ENCODE measurements at places on chromosomes 1 and 21.

DNA sequence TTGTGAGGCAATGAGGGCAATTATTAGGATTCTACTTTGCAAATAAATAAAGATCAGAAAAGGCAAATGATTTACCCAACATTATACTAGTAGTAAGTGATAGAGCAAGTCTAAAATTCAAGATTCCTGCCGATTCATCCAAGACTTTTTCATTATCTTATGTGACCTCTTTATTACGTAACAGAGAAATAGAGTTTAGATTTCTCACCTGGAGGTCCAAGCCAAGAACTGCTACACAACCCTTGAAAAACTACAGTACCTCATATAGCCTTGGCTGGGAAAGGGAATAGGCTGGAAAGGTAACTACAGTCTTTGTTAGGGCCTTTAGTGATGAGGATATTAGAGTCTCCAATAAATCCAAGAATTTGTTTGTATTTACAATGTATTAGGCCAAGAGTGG lies 13.3 kb downstream of the EEIG2 start:
- no peak for DNase-seq

- peak; percentile 68 for DNase-seq
Observed at GRCh38 chr1:229271448-229272159, 693 bp downstream of the RAB4A start.

DNA sequence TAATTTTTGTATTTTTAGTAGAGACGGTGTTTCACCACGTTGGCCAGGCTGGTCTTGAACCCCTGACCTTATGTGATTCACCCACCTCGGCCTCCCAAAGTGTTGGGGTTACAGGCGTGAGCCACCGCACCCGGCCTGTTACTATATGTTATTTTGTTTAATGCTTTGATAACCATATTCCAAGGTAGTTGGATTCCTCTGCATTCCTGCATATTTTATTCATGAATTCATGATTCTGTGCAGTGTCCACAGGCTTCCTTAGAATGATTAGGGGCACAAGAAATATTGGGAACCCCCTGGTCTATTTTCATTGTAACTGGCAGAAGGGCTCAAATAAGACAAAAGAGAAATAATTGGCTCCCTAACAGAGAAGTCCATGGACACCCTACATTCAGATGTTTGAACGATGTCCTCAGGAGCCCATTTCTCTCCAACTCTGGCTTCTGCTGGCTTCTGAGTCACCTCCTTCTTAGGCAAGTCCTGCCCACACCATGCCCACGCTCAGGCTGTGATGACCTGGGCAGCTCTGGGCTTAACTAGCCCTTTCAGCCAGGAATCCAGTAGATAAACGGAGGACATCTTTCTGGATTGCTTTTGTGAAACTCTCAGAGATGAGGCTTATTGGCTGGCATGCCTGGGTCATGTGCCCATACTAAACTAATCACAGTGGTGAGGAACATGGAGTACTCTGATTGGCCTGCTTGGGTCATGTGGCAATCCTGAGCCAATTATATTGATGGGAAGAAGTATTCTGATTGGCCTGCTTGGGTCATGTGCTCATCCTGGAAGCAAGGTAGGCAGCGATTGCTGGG lies 32.6 kb downstream of the TNFRSF8 start:
- DNase-seq = no peak

DNA sequence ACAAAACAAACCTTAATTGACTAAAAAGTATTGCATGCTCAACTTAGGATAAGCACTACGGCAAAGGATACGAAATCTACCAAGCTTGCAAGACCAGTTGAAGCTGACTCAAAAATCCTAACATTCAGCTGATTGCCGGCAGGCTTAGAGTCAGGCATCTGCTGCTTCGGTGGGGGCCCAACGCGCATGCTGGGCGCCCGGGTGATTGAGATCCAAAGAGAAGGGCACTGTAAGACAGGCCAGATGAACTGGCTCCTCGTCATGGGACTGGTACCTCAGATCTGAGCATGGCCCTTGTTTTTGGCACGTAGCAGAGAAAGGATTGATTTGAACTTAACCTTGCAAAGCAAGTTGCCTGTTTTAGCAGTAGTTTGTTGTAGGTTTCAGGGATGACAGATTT lies 86.6 kb downstream of the PRDM2 start:
- DNase-seq = no peak

- no peak for DNase-seq
Observed at GRCh38 chr1:94798054-94798453, 22.1 kb upstream of the SLC44A3 start.

DNA sequence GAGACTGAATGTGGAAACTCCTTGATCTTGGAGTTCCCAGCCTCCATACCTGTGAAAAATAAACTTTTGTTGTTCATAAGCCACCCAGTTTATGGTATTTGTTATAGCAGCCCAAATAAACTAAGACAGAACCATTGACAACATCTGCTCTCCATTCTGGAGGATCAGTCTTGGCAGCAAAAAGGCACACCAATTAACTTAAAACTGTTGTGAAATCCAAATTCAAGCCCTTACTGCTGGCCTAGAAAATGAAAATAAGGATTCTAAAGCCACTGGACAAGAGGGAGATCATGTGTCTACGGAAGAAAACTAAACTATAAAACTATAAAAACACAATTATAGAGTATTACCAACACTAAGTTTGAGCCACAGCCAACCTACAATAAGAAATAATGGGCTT lies 172.1 kb upstream of the RNPC3 start:
- DNase-seq = no peak

- DNase-seq = no peak
Observed at GRCh38 chr1:61152066-61152465, 69.7 kb downstream of the NFIA start.

DNA sequence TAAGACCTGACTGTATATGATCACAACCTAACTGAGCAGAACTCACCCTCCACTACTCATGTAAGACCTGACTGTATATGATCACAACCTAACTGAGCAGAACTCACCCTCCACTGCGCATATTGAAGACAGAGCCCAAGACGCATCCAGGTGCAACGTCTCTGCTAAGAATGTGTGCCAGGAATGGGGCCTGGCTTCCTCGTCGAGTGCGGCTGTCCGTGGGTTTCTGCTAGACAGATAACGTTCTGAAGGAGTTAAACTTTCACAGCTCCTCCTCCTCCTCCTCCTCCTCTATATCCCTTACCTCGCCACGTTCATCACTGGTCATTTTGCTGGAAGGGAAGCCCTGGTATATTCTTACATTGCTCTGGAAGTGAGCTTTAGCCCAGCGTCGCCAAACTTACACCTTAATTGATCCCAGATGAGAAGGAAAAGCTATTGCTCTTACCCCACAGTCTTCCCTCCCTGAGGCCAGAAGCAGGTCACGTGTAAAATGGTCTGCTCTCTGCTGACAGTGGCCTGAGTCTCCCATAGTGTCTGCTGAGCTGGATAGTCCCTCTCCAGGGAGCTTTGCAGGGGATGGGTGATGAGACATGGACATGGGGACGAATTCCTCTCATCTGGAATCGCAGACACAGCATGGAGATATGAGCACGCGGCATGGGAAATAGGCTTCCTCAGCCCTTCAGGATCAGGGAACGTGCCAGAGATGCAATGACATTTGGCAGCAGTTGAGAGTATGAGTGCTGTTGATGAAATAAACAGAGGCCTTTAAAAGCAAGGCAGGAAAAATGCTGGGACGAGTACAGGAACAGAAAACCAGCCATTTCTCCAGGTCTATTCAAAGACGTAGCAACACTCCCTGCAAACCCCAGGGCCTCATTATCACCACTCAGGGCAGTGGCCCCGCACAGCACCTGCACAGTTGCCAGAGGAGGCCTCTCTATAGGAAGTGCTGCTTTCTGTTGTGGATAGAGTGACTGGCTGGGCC lies 528.1 kb downstream of the KIF26B start:
- DNase-seq = no peak

DNA sequence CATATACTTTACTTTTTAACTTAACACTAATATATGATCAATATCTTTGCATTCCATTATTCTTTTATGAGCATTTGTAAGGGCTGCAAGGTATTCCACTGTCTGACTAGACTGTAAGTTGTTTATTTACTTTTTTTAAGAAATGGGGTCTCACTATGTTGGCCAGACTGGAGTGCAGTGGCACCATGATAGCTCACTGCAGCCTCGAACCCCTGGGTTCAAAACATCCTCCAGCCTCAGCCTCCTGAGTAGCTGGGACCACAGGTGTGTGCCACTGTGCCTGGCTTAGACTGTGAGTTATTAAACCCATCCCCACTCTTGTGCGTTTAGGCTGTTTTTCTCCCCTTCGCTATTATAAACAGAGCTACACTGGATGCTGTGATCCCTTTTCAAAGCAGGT lies 6.7 kb upstream of the KIF26B start:
- DNase-seq = no peak

GRCh38 chr21:45637883-45638282 lies 5.6 kb upstream of the PCBP3 start:
- DNase-seq = no peak

GRCh38 chr1:207007352-207008033 lies 25.1 kb downstream of the C1orf116 start:
- no peak for DNase-seq

GRCh38 chr1:173224949-173225348 lies 17.8 kb upstream of the TNFSF4 start:
- DNase-seq = no peak

DNA sequence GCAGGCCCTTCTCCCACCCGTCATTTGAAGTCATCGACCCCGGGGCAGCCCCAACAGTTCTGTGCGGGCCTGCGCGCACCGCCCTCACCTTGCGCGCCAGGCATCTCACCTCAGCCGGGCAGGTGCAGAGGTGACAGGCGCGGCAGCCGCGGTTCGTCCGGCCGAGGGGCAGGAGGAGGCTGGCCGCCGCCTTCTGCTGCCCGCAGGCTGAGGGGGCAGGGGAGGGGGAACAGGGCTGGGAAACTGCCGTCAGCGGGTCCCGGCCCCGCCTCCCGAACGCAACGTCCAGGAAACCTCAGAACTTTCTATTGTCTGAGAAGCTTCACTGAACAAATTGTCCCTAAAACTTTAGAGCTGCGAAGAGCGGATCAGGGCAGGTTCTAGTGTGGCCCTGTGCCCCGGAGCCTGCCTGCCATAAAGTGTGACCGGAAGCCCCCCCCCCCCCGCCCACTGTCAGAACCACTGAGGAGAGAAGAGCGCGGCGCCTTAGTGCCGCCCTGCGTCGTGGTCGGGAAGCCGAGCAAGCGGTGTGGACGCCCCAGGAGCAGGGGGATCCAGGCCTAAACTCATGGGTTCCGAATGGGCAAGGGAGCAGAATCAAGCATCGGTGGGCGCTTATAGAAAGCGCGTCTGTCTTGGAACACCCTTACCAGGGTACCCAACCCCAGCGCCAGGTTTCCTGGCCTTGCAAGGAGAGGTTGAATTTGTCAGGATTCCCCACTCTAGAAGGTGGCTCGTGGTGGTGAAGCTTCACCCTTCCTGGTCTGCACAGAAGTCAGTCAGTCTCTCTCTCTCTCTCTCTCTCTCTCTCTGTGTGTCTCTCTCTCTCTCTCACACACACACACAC lies 13.3 kb upstream of the TBX15 start:
- DNase-seq = no peak

- no peak for DNase-seq
Observed at GRCh38 chr21:42105476-42106315, 34.6 kb downstream of the UMODL1 start.

- peak; percentile 44 for DNase-seq
Observed at GRCh38 chr1:154765970-154766369, 104.1 kb downstream of the KCNN3 start.

GRCh38 chr1:98181036-98181764 lies 260.4 kb upstream of the DPYD start:
- no peak for DNase-seq

GRCh38 chr1:194225821-194226220 lies 1039.4 kb upstream of the B3GALT2 start:
- no peak for DNase-seq

DNA sequence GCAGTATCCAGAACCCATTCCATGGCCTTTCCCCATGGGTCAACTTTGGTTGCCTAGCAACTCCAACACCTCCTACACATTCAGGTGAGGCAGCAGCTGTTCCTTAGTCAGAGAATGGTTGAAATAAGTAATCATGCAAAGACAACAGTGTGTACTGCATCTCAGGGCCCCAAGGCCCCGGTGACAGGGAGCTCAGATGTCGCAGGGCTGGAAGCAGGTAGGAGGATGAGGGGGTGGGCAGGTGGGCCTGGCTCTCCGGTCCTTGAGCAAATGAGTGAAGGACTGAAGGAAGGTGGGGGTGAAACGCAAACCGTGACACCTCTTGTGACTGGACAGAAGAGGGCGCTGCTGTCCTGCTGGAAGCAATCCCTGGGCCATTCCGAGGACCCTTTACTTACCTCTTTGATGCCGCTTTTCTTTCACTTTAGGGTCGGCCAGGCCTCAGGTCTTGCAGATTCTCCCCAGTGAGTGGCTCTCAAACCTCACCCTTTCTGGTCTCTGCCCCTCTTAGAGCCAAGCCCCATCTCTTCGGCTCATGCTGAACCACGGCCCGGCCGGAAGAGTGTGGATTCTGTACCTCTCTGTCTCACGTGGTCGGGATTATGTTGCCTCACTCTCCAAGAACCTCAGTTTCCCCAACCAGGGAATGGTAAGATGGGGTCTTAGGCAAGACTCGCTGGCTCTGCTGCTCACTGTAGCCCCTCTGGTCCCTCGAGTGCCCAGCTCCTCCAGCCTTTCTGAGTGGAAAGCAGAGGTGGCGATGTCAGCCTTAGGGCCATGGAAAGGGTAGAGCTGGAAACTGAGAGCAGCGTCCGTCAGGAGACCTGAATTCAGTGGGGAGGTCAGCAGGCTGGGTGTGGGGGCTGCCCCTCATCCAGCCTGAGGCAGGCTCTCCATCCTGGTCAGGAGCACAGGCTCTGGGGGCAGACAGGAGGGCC lies 5.6 kb upstream of the KCNA10 start:
- DNase-seq = peak; percentile 60

GRCh38 chr1:112317611-112318062 lies 78.4 kb upstream of the CTTNBP2NL start:
- DNase-seq = no peak
